Spinal cord (tissue), 10 donors: ENCODE measurements at places on chromosomes 6 and 20.

GRCh38 chr6:113742342-113742741 lies 114.8 kb upstream of the MARCKS start:
- H3K4me1 ChIP-seq = no peaks in the 10 kb centered on the region
- DNase-seq = no peak

DNA sequence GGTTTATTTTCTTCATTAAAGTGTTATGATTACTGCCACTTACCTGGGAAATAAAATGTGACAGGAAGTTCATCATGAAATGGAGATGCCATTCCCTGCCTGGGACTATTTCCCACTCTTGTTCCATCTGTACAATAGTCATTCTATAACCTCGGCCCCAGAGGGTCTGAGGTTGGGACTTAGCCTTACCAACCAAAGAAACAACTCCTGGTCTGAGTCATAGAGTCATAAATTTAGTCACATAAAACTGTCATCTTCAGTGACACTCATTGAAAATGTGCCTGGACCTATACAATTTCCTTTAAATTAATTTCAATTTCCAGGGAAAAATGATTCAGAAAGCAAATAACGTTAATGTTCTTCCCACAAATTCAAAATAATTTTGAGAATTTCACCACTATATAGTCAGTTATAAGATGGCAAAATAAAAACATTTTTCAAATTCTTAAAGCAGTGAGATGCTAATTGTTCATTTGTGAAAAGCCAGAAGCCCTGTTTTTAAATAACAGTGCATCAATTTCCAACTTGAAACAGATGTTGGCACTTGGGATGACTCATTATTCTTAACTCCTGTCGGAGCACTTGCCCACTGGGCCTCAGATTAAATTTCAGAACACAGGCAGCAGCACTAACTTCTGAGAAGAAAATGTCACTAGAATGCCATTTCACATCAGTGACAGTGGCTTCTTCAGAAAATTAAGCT lies 201.2 kb upstream of the SMLR1 start:
- no peaks in the 10 kb centered on the region for H3K27me3 ChIP-seq
- H3K27ac ChIP-seq = no peak overlapping the region
- H3K4me3 ChIP-seq = no peak overlapping the region
- no peak for DNase-seq

- H3K4me1 ChIP-seq = peaks cover 6% of the 10 kb centered on the region
- no peak overlapping the region for H3K4me3 ChIP-seq
- H3K27me3 ChIP-seq = no peaks in the 10 kb centered on the region
- DNase-seq = no peak
- H3K27ac ChIP-seq = no peak overlapping the region
These were observed 17.4 kb downstream of the HECA start for GRCh38 chr6:139152088-139152891.

GRCh38 chr20:23492292-23492691 lies 1.4 kb downstream of the CST8 start:
- DNase-seq = no peak
- H3K36me3 ChIP-seq = no peaks in the 10 kb centered on the region
- no peaks in the 10 kb centered on the region for H3K27me3 ChIP-seq
- H3K4me3 ChIP-seq = no peak overlapping the region

GRCh38 chr6:138264372-138264880 lies 46.1 kb upstream of the PBOV1 start:
- H3K36me3 ChIP-seq = peaks cover 23% of the 10 kb centered on the region
- no peak overlapping the region for H3K4me3 ChIP-seq
- no peak overlapping the region for H3K27ac ChIP-seq
- no peak for DNase-seq
- no peaks in the 10 kb centered on the region for H3K4me1 ChIP-seq

GRCh38 chr6:137512757-137513605 lies 18.8 kb upstream of the OLIG3 start:
- no peak overlapping the region for H3K4me3 ChIP-seq
- no peak overlapping the region for H3K27ac ChIP-seq
- no peaks in the 10 kb centered on the region for H3K36me3 ChIP-seq
- no peaks in the 10 kb centered on the region for H3K4me1 ChIP-seq
- DNase-seq = no peak

DNA sequence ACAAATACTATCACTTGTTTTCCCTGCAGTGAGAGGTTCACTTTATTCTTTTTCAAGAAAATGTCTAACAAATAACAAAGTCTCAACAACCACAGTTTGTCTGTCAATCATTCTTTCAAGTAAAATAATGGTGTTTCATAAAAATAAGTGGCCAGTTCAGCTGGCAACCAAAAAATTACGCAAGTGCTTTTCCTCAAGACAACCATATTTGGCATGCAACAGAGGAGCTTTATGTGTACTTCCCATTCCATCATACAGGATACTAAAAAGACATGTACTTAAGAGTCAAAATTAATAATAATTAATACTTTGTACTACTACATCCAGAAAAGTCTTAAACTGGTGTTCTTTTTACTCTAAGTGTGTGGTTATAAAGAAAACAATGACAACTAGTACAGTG lies 34.6 kb downstream of the ATG5 start:
- no peak overlapping the region for H3K27ac ChIP-seq
- no peaks in the 10 kb centered on the region for H3K36me3 ChIP-seq
- H3K4me1 ChIP-seq = no peaks in the 10 kb centered on the region
- DNase-seq = no peak
- H3K4me3 ChIP-seq = no peak overlapping the region
- H3K27me3 ChIP-seq = no peaks in the 10 kb centered on the region

DNA sequence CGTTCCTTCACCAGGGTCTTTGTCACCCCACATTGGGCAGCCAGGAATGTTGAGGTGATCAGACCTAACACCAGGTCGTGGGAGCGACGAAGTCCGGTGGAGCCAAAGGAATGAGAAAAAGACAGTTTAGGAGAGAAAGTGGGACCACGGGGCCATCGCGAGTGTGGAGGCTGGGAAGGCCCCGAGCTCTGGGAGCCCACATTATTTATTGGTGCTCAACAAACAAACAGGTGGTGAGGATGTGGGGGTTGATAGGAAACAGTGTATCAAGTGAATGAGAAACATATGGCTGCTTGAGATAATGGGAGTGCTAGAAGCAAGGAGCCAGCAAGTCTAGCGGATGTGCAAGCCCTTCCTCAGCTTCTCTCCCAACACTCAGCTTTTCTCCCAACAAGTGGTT lies 287.1 kb upstream of the SGK1 start:
- H3K36me3 ChIP-seq = no peaks in the 10 kb centered on the region
- H3K4me3 ChIP-seq = no peak overlapping the region
- H3K4me1 ChIP-seq = no peaks in the 10 kb centered on the region

DNA sequence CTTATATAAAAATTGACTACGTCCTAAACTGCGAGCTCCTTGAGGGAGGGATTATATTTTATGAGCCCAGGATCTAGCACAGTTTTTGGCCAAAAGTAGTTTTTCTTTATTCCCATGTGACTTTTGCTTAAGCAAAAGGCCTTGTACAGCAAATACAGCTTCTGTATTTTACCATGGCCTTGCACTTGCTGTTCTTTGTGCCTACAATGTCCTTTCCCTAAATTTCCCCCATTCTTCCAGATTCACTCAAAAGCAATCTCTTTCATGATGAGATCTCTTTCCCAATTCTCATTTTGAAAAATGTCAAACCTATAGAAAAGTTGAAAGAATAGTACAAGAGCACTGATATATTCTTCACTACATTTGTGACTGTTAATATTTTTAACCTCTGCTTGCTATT lies 4.8 kb upstream of the IGF2R start:
- peaks cover 5% of the 10 kb centered on the region for H3K4me1 ChIP-seq
- H3K27ac ChIP-seq = no peak overlapping the region
- no peak for DNase-seq
- peaks cover 20% of the 10 kb centered on the region for H3K27me3 ChIP-seq

- no peak overlapping the region for H3K4me3 ChIP-seq
- H3K36me3 ChIP-seq = no peaks in the 10 kb centered on the region
- H3K27ac ChIP-seq = peak overlapping the region; percentile 6
- DNase-seq = no peak
- H3K4me1 ChIP-seq = peaks cover 36% of the 10 kb centered on the region
- no peaks in the 10 kb centered on the region for H3K27me3 ChIP-seq
These were observed 95.6 kb downstream of the SNX5 start for GRCh38 chr20:17872959-17873358.

GRCh38 chr6:389622-390021 lies 1.9 kb upstream of the IRF4 start:
- no peaks in the 10 kb centered on the region for H3K36me3 ChIP-seq
- H3K4me1 ChIP-seq = peaks cover 27% of the 10 kb centered on the region
- H3K27me3 ChIP-seq = peaks cover 62% of the 10 kb centered on the region
- H3K4me3 ChIP-seq = no peak overlapping the region

GRCh38 chr6:95227351-95227750 lies 350.0 kb upstream of the MANEA start:
- H3K27ac ChIP-seq = no peak overlapping the region
- no peaks in the 10 kb centered on the region for H3K4me1 ChIP-seq
- no peaks in the 10 kb centered on the region for H3K27me3 ChIP-seq
- no peak overlapping the region for H3K4me3 ChIP-seq
- no peaks in the 10 kb centered on the region for H3K36me3 ChIP-seq

GRCh38 chr6:167510648-167511047 lies 185.8 kb downstream of the TTLL2 start:
- H3K4me1 ChIP-seq = peaks cover 15% of the 10 kb centered on the region
- no peak for DNase-seq
- H3K27me3 ChIP-seq = no peaks in the 10 kb centered on the region
- no peak overlapping the region for H3K4me3 ChIP-seq

- no peak overlapping the region for H3K4me3 ChIP-seq
- peaks cover 8% of the 10 kb centered on the region for H3K4me1 ChIP-seq
- DNase-seq = no peak
- H3K27me3 ChIP-seq = no peaks in the 10 kb centered on the region
- no peak overlapping the region for H3K27ac ChIP-seq
These were observed 507.8 kb upstream of the CITED2 start for GRCh38 chr6:139882234-139882633.

- DNase-seq = no peak
- no peak overlapping the region for H3K4me3 ChIP-seq
- H3K4me1 ChIP-seq = peaks cover 5% of the 10 kb centered on the region
- H3K27ac ChIP-seq = no peak overlapping the region
These were observed 59.4 kb upstream of the CITED2 start for GRCh38 chr6:139433631-139434419.

DNA sequence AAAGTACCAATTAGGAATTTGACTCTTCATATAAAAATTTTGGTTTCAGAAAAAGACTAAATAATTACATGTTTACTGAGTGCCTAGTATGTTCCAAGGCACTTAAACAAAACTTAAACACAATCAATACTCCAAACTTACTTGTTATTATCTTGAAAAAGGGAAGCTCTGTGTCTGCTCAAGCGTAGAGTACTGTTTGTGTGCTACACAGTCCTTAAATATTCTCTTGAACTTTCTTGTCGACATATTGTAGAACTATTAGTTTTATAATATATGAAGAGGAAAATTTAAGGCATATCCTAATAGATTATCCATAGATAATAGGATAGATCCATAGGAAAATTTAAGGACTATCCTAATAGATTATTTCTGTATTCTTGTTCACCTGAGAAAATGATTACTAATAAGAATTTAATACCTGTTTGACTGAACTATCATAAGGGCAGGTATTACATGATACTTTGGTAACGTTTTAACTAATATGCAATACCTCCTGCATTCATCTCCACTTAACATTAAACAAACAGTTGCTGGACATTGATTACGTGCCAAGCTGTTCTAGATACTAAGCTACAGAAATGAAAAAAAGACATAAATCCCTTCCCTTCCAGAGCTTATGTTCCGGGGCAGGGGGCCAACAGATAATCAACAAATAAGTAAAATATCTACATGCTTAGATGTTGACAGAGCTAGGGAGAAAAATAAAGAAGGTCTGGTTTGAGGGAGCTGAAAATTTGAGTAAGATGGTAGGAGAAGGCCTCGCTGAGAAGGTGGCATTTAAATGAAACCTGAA lies 115.2 kb upstream of the BCLAF1 start:
- H3K27ac ChIP-seq = no peak overlapping the region
- DNase-seq = no peak
- H3K36me3 ChIP-seq = no peaks in the 10 kb centered on the region
- no peaks in the 10 kb centered on the region for H3K4me1 ChIP-seq
- no peaks in the 10 kb centered on the region for H3K27me3 ChIP-seq
- H3K4me3 ChIP-seq = no peak overlapping the region

- H3K27ac ChIP-seq = no peak within 1 kb of the TSS
- no peak for DNase-seq
- no peaks in the 10 kb centered on the region for H3K27me3 ChIP-seq
- no peak within 1 kb of the TSS for H3K4me3 ChIP-seq
These were observed at the start of gene NPBWR2 for GRCh38 chr20:64106981-64107735. Gene NPBWR2, minus strand, starts transcription at chr20:64107565. Its CDS starts 734 bp downstream, at chr20:64106831.

GRCh38 chr20:42338294-42339201 lies 720.4 kb upstream of the CHD6 start:
- no peak overlapping the region for H3K4me3 ChIP-seq
- no peaks in the 10 kb centered on the region for H3K27me3 ChIP-seq
- peak; percentile 46 for DNase-seq
- no peaks in the 10 kb centered on the region for H3K36me3 ChIP-seq
- H3K4me1 ChIP-seq = no peaks in the 10 kb centered on the region

DNA sequence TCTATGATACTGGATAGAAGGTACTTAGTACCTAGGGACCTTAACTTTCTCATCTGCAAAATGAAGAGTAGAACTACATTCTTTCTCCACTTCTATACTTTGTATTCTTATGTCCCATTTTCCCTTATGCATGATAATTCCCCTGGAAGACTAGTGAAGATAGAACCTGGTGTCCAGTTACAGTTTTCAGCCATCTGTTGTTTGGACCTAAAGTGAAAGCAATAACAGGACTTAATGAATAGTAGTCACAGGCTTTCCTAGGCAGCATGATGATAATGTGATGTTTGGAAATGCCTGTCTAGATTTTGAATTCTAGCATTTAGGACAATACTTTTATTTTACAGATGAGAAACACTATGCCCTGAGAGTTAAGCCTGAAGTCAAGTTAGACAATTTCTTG lies 153.8 kb downstream of the RIMS1 start:
- no peaks in the 10 kb centered on the region for H3K27me3 ChIP-seq
- H3K4me3 ChIP-seq = no peak overlapping the region
- H3K36me3 ChIP-seq = no peaks in the 10 kb centered on the region
- no peak overlapping the region for H3K27ac ChIP-seq
- H3K4me1 ChIP-seq = no peaks in the 10 kb centered on the region
- no peak for DNase-seq

- peaks cover 26% of the 10 kb centered on the region for H3K4me1 ChIP-seq
- H3K4me3 ChIP-seq = no peak overlapping the region
- DNase-seq = no peak
- H3K27me3 ChIP-seq = no peaks in the 10 kb centered on the region
- H3K36me3 ChIP-seq = no peaks in the 10 kb centered on the region
These were observed 210.6 kb upstream of the CDYL start for GRCh38 chr6:4565301-4566250.
